HCT116 (cell line): ENCODE measurements at places on chromosomes 12 and 14.

GRCh38 chr14:98226411-98226810, 1045.6 kb downstream of the BCL11B start:
- DNase-seq = no peak

GRCh38 chr14:56808383-56809269, 1.7 kb downstream of the OTX2 start:
- DNase-seq = no peak

DNA sequence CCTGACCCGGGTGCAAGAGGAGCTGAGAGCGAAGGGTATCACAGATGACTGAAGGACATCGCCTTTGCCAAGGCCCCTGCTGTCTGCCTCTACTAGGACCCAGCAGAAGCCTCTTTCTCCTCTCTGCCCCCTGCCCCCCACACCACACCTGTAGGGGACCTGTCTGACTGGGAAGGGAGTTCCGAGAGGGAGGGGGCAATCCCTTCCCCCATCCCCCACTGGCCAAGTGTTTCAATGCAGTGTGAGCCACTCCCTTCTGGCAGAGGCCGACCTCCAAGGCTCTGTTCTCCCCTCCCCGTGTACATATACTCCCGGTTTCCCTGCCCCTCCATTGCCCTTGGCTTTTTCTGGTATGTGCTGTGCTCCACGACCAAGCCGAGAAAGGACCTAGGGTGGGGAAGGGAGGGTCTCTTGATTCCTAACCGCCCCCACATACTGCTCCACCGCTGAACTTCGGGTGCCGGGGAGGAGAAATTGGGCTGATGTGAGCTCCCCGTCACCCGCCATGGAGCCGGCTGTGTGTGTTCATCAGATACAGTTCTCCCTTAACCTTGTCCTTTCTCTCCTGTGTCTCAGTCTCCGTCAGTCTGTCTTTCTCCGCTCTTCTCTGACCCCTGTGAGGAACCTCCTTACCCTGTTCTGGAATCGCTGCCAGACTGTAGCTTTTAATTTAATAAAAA, 2.0 kb upstream of the ARHGEF25 start:
- no peak for DNase-seq

GRCh38 chr14:95519699-95520098, 3.2 kb upstream of the SYNE3 start:
- DNase-seq = peak; percentile 56

DNA sequence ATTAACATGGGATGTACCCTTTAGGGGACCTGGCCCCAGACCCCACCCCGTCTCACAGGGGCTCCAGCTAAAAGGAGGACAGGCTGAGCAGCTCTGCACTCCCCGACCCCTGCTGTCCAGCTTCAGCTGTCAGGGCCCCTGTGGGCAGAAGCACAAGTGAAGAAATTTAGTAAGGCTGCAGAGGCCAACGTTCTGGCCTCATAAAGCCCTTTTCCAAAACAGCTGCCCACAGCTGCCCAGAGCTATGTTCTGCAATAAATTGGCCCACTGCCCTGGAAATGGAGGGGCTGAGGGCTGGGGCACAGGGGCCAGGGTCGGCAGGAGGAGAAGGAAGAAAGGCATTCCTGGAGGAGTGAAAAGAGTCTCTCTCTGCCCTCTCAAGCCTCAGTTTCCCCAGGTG, 357.1 kb downstream of the BCL11B start:
- DNase-seq = no peak

DNA sequence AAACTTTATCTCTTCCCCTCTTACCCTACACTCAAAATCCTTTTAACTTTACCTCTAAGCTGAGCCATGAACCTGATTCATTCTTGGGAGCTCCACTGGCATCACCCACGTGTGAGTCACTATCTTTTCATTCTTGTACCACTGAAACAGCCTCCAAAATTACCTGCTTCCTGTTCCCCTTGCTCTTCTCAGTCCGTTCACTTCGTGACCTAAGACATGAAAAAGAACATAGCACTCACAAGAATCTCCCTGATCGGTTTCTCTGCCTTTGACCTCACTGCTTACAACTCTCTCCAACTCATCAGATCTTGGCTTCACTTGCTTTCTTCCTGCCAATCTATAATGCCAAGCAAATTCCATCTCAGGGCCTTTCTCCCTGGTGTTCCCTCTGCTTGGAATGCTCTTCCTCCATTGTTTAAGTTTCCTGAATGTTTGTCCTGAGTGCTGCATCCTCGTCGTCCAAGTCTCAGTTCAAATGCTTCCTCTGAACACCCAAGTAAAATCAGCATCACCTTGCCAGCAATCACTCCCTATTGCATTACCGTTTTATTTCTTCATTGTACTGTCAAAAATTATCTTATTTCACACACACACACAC, 9.2 kb downstream of the GLIPR1 start:
- peak; percentile 62 for DNase-seq

DNA sequence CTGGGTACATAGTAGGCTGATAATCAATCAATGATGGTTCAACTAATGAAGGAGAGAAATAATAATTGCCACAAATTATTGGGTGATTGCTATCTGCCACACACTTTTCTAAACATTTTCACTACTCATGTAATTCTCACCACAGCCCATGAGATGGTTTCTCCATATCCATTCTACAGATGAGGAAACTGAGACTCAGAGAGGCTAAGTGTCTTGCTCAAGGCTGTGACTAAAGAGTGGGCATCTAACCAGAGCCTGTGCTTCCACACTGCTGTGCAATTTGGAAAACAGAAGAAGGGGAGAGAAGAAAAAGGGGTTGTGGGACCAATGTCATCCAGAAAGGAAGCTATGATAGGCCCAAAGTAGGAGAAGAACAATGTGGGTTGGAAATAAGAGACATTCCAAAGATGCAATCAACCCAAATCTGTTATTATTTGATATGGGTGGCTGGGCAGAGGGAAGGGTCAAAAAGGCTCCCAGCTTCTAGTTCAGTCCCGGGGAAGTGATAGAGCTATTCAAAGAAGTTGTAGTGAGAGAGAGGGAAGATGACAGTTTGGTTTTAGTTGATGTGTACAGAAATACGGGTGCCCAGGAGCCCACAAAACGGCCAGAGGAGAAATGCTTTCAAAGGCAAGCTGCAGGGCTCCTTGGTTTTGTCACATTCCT, 483 bp upstream of the NR1H4 start:
- DNase-seq = no peak

- DNase-seq = no peak
Measured at GRCh38 chr14:93943052-93943451, 15.9 kb downstream of the FAM181A start.

DNA sequence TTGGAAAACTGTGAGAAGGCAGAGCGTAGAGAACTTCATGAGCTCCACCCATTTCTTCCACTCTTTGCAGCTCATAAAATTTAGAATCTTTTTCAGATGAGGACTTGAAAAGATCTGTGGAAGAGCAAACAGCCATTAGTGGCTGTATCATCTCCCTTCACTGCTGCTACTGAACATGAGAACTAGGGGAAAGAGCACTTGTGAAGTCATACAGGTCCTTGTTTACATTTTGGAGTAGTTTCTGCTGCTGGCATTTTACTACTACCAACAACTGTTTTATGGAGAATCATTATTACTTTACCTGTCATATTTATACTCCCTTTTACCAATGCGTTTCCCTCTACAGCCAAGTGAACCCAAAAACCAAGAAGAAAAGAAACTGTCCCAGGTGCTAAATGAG, 41.0 kb downstream of the RPGRIP1 start:
- DNase-seq = no peak

DNA sequence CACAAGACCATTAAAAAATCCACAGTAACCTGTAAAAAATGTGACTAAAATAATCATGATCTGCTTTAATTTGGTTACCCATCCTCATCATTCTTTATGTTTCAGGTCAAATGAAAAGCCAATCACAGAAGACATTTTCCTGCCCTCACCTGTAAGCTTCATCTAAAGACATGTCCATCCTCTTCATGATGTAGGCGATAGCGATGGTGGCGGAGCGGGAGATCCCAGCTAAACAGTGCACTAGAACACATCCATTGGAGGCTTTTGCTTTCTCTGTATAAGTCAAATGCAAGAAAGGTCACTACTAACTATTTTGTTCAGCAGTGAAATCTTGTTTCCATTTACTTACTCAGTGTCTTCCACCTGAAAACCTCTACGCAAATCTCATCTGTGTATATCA, 82.6 kb downstream of the DUSP16 start:
- DNase-seq = no peak

DNA sequence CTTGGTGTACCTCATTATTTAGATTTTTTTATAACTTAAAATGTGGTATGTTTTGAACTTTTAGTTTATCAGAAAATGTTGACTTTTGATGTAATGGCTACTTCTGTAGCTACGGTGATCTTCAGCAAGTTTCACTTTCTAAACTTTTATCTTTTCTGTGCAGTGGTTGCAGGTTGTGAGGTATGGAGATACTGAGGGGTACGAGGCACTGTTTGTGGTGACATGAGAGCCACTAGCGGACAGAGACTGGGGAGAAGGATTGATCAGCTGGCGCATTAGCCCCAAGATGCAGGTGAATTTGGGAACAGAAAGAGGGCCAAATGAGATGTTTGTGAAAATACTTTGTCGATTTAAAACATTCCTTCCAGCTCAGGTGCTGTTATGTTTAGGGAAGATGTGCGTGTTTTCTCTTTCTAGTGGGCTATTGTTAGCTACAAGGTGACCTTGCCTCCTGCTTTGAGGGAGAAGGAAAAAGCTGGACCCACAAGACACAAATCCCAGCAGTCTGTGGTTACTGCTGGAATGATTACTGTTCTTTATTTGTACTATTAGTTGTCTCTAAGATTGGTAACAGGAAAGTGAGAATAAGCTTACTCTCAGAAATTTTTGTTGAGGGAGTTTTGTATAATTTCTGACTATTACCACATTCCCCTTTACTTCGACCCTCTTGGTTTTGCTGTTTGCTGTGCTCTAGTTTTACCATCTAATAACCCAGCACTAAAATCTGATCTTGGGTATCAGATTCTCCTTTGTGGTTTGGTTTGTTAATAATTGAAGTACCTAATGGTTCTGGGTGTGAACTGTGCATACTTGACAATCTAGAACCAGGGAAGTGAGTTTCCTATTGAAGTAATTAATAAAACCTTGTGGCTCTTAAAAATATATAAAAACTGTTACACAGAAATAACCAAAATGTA, 61.7 kb downstream of the FBXO34 start:
- no peak for DNase-seq

- DNase-seq = no peak
Measured at GRCh38 chr12:95956557-95957145, 13.5 kb downstream of the AMDHD1 start.

DNA sequence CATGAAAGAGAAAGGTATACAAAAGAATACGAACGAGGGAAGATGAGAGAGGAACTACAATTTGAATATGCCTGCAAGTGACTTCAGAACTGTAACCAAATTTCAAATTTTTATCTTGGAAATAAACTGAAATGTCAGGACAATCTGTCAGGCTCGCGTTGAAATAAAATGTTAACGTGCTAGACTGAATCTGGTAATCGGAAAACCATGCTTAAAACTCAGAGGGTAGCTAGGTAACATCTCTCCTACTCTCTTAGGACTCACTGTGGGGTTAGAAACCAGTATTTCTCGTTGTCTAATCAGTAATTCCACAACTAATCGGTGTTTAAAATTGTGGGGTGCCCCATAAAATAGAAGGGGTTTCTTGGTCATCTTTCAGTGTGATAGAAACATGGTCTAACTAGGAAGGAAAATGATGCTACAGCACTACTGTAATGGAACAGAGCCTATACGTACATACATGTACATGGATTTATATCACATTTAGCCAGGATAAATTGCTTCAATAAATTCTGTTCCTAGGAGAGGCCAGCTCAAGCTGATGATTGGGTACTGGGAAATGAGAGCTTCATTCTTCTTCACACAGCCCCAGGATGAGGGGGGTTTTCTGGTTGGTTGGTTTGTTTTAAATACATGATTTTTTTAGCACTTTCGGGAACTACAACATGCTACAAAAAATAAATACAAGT, 23.9 kb downstream of the ATF7 start:
- DNase-seq = no peak

DNA sequence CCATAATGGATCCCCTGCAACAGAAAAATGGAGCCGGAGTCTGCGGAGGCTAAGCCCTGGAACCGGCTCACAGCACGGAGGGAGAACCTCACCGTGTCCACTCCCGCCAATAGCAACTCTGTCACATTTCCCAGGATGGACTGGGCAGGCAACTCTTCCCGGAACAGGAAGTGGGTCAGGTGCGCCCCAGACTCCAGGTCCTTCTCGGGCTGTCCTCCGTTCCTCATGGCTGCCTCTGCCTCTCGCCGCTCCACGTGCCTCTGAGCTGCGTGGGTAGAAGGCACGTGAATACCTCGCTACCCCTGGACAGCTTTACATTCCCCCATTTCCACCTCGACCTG, 2.2 kb downstream of the CYP27B1 start:
- DNase-seq = no peak

- no peak for DNase-seq
Measured at GRCh38 chr14:84750763-84751554, 779.0 kb upstream of the FLRT2 start.

GRCh38 chr14:91509878-91510170, 286 bp downstream of the PPP4R3A start:
- no peak for DNase-seq

- DNase-seq = no peak
Measured at GRCh38 chr12:69342421-69342820, 5.8 kb upstream of the LYZ start.

DNA sequence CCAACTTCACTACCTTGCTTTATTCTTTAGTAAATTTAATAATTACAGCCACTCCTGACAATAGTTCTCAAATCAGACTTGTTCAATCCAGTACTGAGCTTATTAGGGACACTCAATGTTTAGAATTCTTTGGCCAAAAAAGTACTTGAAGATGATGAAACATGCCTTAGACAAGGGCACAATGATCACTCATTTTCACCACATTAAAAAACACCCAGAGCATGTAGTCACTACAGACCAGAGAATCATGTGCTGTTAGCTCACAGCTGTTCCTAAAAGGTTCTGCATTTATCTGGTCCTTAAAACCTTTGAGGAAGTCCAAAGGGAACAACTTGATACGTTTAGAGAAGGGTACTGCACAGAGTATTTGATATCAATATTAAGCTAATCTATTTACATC, 98.7 kb downstream of the INSM2 start:
- no peak for DNase-seq

- DNase-seq = no peak
Measured at GRCh38 chr12:89907659-89908058, 199.0 kb upstream of the ATP2B1 start.

DNA sequence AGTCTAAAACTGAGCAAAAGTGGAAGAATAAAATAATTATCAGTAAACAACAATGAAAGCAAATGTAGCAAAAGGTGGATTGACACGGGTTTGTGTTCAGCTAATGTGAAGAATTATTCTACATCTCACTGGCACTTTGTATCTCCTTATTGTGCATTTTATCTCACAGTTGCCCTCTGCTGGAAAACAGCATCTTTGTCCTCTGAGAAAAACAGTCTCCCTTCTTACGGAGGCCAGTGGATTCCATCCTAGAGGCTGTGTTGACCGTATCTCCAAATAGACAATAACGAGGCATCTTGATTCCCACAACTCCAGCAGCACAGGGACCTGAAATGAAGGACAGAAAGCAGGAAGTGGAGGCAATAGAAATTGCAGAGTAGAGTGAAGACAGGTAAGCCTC, 51.3 kb upstream of the PLBD1 start:
- DNase-seq = no peak
